ENCODE measurements at places on chromosomes 13 and 19.
A peak's percentile ranks its signal among the peaks of the same experiment; 100 is the strongest.

DNA sequence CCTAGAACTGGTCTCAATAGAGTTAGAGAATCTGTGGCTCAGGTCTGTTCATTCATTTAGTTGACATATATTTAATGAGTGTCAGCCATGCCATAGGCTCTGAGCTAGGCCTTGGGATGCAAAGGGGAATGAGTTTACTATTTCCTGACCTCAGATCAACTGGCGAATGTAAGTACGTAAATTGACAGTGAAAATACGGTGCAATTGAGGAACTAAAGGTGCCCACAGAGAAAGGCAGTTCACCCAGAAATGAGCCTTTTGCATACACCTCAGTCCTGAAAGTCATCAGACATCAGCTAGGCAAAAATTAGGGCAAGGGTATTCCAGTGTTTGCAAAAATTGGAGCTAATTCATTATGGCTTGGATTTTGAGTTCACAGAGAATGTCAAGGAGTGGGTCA lies 20.6 kb upstream of the UPF3A start:
- DNase-seq, result no peak

DNA sequence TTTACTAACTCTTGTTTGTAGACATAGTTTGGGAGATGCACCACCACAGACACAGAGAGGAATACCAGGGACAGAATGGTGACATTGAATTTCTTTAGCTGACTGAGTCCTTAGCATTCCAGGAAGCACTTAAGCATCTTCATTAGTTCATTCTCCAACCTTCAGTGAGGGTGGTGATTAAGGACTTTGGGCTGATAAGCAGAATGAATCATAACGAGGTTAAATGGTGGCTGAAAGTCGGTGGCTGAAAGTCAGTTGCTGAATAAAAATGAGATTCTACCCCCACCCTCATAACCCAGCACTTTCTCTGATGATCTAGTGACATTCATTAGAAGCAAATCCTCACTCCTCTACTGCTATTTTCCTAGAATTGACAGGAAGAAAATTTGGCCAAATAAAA lies 10.6 kb downstream of the PCDH8 start:
- no peak for DNase-seq

DNA sequence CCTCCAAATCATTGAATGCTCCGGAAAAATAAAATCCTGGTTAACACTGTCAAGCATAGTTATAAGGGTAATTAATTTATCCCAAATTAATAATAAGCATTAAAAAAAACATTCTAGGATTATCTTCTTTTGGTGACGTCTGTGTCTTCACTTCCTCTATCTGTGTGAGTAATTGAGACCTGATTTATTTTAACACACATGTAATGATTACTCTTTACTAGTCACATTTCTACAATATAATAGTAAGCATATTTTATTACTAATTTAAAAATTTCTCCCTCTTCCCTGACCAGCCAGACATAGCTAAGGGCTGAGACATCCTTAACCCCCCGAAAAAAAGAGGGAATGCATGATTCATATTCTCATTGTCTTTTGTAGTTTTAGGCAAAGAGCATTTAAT lies 2.3 kb downstream of the FNDC3A start:
- no peak for DNase-seq

- no peak for DNase-seq
Measured at GRCh38 chr19:7427944-7428343, 60.9 kb downstream of the PEX11G start.

- DNase-seq, result no peak
Measured at GRCh38 chr13:75530549-75530961, 7.1 kb downstream of the COMMD6 start.

DNA sequence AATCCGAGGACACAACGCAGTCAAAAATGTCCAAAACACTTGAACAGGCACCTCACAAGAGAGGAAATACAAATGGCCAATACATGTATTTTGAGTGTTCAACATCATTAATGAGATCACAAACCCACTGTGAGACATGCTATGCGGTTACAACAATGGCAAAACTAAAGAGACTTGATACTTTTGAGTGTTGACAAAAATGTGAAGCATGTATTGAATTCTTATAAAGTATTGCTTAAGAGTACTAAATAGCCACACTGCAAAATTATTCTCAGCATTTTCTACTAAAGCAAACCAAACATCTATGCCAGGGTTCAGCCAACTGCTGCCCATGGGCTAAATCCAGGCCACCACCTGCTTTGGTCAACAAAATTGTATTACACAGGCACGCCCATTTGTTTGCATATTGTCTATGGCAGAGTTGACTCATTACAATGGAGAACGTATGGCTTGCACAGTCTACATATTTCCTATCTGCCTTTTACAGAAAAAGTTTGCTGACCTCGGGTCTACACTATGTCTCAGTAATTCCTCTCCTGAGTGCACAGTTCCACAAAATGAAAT lies 135.3 kb downstream of the B3GLCT start:
- DNase-seq, result no peak

GRCh38 chr19:55598034-55598433 lies 1.3 kb downstream of the FIZ1 start:
- no peak for DNase-seq

- no peak for DNase-seq
Measured at GRCh38 chr13:21074546-21074945, 13.2 kb upstream of the LATS2 start.

- peak; percentile 42 for DNase-seq
Measured at GRCh38 chr19:16185768-16186123, 536 bp downstream of the FAM32A start.

DNA sequence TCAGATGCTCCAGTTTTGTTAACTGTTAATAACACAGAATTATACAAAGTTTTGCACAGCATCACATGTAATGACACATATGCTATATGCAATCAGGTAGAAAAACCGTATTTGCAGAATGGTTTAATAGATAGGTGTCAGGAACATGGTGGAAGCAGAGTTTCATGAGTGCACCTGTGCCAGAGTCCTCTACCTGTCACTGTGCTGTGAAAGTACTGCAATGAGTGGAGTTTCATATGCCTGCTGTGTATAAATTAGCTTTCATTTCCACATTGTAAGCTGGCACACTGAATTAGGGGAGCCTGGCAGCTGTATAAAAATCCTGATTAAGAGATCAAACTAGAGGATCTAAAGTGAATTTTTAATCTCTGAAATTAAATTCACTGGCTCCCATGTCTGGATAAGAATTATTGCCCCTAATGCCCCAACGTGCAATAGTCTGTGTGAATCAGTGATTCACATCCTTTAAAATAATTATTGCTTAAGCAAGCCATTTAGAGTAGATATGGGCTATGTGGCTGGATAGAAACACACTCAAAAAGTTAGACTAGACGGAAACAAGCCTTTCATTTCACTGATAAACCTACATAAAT lies 8.5 kb upstream of the EEF1AKMT1 start:
- DNase-seq, result no peak

- DNase-seq, result peak; percentile 72
Measured at GRCh38 chr19:8252922-8253589, 43.9 kb downstream of the CERS4 start.

DNA sequence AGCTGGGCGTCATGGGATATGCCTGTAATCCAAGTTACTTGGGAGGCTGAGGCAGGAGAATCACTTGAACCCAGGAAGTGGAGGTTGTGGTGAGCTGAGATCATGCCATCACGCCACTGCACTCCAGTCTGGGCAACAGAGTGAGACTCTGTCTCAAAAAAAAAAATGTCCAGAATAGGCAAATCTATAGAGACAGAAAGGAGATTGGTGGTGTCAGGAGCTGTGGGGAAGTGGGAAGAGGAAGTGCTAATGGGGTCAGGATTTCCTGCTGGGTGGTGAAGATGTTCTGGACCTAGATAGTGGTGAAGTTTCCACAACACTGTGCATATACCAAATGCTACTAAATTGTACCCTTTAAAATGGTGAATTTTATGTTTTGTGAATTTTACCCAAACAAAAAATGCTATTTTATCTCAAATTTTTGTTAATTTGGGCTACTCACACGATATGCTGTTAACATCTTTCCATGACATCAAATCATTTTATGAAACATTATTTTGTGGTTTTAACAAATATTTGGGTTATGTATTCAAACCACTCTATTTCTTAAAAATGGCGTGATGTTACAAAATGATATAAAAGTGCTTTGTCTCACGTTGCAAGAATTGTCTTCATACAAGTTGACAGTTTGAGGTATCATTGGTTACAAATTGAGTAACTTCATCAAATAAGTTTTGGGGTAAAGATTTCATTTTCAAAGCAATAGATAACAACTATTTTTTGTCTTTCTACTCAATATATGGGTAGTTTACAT lies 7.4 kb upstream of the CYP4F3 start:
- no peak for DNase-seq

- DNase-seq, result no peak
Measured at GRCh38 chr13:98368019-98368418, 190.9 kb upstream of the RNF113B start.

- DNase-seq, result no peak
Measured at GRCh38 chr13:103573446-103573845, 507.2 kb upstream of the SLC10A2 start.

GRCh38 chr13:49821216-49822009 lies 28.9 kb upstream of the KPNA3 start:
- DNase-seq, result no peak

GRCh38 chr13:107295416-107296140 lies 727.6 kb upstream of the ARGLU1 start:
- DNase-seq, result no peak

GRCh38 chr19:14770944-14771839 lies 7.2 kb downstream of the ADGRE2 start:
- no peak for DNase-seq

DNA sequence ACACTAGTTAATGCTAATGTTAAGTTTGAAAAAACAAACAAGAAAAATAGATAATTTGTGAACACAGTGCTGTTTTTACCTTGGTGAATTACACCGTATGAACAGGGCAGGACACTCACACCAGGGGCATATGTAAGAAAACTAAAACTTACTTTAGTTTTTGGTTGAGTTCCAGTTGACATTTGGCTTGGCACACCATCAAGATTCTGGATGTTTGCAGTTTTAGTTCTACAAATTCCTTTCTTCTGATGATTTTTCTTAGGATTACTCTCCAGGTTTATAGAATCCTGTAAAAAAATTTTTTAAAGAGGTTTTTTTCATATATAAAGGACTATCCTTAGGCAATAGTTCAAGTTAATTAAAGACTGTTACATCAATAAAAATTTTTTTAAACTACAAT lies 238.5 kb upstream of the STARD13 start:
- DNase-seq, result no peak

- DNase-seq, result no peak
Measured at GRCh38 chr19:45972947-45973540, 621 bp downstream of the NOVA2 start.

DNA sequence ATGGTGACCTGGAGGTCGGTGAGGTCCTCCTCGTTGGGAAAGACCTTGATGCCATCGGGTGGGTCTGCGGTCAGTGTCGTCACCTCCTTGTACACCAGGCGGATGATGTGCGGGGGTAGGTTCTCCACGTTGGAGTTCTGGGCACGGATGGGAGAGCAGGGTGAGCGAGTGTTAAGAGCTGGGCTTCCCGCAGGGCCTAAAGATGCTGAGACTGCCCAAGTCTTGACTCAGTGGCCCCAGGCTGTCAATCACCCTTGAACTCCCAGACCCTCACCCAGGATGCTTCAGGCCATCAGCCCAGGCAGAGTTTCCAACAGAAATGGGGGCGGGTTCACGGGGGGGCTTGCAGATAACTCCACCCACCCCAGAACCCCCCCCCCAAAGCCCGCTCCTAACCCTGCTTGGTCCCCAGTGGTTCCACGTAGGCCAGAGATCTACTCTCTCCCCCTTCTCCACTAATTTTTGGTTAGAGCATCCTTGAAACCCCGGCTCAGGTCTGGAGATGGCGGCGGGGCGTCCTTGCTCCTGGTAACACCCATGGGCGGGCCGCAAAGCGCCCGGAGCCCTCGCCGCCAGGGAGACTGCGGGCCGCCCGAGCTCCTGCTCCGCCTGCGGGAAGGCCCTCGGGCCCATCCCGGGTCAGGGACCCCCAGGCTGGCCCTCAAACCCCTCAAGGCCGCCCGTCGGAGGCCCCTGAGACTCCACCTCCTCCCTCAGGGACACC lies 600 bp downstream of the UBE2S start:
- no peak for DNase-seq

DNA sequence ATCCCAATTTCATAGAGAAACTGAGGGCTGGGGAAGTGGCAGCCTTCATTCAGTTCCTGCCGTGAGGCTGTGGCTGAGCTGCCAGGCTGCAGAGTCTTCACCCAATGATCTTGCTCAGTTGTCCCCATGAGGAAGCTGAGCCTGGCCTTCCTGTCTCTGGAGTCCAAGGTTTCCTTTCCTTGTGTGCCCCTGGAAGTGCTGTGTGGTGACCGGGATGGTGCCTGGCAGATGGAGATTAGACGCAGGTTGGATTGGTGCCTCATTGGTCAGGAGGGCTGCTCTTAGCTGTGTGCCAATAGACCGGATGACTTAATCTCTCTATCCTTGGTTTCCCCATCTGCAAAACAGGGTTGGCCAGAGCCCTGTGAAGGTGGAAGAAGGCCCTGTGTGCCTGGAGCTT lies 24.6 kb downstream of the DNM2 start:
- no peak for DNase-seq

DNA sequence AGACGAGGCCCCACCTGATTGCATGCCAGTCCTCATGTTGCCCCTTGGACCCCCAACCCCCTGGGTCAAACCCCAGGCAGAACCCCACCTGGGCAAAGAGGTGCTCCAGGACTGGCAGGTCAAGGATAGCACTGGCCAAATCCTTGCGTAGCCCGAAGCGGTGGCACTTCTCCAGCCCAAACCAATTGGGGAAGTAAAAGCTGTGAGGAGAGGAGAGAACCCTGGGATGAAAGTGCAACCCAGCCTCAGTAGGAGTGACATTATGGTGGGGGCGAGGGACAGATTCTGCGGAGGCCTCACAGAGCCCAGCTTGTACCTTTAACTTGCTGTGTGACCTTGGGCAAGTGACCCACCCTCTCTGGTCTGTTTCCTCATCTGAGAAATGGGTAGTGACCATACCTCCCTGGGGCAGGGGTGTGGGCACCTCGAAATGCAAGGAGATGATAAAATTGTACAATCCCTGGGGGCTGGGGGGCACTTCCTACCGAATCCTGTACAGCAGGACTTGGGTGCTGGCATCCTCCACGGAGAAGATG lies 4.4 kb downstream of the JAK3 start:
- no peak for DNase-seq

- no peak for DNase-seq
Measured at GRCh38 chr13:112931028-112931934, 37.7 kb upstream of the MCF2L start.

DNA sequence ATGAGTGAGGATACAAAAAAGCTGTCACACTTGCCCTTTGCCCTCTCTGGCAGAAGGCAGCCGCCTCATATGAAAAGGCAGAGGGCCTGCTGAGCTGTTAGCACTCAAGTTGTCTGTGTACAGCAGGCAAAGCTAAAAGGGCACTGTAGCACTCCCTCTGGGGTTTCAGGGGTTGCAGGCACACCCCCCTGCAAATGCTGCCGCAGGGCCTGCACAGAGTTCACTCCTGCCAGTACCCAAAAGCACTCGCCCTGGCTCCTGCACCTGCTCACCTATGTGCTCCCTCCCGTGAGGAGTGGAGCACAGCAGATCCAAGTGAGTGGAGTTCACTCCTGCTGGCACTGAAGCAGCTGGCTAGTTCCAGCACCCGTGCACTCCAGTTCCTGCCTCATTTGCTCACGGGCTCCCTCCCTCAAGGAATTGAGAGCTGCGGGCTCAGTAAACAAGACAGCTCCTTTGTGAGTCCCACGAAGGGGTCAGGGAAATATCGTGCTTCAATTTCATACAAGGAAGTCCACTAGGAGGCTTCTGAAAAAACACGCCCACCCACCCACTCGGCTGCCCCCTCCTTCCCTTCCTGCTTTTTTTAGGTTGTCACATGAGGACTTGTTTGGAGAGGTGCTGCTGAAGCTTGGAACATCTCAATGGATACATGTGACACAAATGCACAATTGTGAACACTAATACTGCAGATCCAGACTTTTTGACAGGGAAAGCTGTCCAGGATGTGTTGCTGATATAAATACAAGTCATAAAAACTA lies 9.9 kb upstream of the RCBTB2 start:
- peak; percentile 47 for DNase-seq

Data from C1 segment of cervical spinal cord (tissue), 14 donors.